ENCODE measurements at places on chromosomes 3 and 15.
A peak's percentile ranks its signal among the peaks of the same experiment; 100 is the strongest.

GRCh38 chr3:190886945-190887344, 24.5 kb upstream of the GMNC start:
- no peak for DNase-seq

DNA sequence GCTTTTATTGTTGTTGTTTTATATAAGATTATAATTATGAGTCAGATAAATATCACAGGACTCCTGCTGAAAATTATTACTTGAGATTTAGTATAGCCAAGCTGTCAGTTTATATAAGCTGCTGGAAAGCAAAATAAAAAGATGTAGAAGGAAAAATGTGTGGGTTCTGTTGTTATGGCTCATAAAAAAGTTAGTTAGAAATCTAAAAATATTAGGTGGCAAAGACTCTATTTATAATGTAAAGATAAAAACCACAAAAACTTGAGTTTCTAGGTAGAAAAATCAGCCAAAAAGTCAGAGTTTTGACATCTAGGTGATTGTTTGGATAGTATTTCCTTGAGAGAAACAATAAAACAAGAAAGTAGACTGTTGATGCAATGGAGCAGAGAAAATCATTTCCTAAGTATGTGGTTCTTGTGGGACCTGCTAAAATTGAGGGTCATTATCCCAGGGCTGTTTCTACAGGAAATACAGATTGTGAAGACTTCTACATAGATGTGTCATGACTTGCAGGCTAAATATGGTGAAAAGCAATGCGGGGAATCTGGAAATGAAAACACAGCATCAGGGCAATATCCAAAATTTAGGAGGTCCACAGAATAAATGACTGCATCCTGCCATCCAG, 1109.6 kb upstream of the CADM2 start:
- no peak for DNase-seq

DNA sequence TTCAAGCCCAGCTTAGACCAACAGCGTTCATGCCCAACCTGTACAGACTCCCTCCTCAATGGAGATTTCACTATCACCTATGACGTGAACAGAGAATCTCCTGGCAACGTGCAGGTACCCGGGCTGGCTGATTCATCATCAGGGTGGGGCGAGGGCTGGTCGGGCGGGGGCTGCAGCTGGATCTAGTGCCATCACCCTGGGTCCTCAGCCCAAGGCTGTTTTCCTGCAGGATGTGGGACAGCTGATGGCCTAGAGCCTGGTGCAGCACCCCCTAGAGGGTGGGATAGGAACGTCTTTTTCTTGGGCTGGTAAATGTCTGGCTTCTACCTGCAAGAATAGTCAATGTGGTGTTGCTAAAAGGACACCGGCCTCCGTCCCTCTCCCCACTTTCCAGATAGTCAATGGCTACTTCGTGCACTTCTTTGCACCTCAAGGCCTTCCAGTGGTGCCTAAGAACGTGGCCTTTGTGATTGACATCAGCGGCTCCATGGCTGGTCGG, 4.4 kb downstream of the ITIH3 start:
- peak; percentile 24 for DNase-seq

GRCh38 chr3:125589547-125590122, 5.7 kb downstream of the OSBPL11 start:
- DNase-seq: no peak

GRCh38 chr3:59979542-59979941, 929.7 kb upstream of the CFAP20DC start:
- no peak for DNase-seq

DNA sequence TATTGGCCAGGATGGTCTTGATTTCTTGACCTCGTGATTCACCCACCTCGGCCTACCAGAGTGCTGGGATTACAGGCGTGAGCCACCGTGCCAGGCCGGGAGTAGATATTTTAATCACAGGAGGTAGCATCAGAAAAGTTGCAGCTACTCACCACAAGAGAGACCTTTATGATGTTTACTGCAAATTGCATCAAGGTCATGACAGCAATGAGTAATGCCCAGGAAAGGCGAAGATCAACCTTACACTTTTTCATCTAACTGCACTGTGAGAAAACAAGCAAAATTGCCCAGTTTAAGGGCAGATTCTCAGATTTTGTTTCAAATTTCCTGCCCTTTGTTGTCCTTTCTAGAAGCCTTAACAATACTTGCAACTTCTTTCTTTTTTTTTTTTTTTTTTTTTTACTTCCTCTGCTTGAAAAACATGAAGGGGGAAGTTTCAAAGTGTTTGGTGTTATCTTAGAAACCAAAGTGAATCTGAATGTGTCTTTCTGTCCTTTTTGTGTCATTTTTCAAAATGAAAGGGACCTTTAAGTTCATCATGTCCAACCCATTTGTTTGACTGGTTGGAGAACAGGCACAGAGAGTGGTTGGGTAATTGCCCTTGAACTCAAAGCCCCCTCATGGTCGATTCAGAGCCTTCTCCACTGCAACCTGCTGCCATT, 25.0 kb downstream of the TGFBR2 start:
- peak; percentile 74 for DNase-seq

- no peak for DNase-seq
Measured at GRCh38 chr3:13620281-13620680, 71.4 kb downstream of the FBLN2 start.

GRCh38 chr15:75455982-75456531, 4.6 kb upstream of the SIN3A start:
- peak; percentile 64 for DNase-seq

DNA sequence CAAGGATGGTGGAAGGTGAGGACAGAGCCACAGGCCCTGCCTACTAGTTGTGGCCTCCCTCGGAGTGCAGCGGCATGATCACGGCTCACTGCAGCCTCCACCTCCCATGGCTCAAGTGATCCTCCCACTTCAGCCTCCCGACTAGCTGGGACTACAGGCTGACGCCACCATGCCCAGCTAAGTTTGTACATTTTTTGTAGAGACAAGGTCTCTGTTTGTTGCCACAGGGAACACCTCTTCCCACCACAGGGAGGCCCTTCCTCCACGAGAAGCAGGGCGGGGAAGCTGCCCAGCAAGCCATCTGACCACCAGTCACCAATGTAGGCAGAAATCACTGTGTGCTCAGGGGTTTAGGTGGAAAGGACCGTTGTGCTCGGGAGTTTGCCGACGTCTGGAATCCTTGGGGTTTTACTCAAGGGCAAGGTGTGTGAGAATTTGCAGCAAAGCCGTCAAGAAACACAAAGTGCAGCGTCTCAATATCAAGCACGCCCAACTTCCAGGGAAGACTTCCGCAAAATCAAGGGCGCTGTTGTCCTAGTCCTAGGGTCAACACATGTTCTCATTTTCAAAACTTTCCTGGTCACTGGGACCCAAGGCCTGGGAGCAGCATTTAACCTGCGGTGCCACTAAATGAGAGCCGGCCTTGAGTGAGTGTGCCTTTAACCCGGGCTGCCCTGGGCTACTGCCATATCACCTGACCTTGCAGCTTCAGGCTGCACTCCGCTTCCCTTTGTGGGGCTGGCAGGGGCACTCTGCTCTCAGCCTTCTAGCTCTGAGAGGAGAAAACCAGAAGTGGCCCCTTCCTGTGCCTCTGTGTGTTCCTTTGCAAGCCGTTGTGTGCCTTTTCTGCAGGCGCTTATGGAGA, 65.7 kb downstream of the SLC12A8 start:
- no peak for DNase-seq

GRCh38 chr3:151644020-151644620, 89.6 kb upstream of the AADACL2 start:
- no peak for DNase-seq

GRCh38 chr3:128591738-128592426, 58.7 kb downstream of the RPN1 start:
- DNase-seq: no peak

DNA sequence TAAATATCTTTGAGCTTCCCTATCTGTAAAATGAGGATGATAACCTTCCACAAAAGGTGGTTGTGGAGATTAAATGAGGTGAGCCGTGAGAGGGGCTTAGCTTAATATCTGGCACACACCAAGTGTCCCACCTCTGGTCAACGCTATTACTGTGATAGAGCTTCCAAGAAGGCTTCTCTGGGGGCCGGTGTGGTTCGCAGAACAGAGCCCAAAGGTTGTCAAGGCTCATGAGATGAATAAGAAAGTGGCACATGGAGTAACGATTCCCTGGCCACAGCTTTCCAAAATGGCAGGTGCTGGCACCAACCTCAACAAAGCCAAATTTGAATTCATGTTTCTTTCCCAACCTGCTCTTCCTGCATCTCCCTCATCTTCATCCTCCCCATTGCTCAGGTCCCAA, 10.4 kb downstream of the KY start:
- DNase-seq: no peak

DNA sequence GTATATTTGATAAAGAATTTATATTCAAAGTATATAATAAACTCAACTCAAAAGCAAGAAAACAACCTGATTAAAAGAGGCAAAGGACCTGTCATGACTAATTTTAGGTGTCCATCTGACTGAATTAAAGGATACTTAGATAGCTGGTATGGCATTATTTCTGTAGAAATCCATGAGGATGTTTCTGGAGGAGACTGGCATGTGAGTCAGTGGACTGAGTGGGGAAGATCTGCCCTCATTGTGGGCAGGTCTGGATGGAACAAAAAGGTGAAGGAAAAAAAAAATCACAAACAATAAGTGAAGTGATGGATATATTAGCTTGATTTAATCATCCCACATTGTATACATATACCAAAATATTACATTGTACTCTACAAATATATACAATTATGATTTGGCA, 16.6 kb downstream of the ANKRD28 start:
- DNase-seq: no peak

DNA sequence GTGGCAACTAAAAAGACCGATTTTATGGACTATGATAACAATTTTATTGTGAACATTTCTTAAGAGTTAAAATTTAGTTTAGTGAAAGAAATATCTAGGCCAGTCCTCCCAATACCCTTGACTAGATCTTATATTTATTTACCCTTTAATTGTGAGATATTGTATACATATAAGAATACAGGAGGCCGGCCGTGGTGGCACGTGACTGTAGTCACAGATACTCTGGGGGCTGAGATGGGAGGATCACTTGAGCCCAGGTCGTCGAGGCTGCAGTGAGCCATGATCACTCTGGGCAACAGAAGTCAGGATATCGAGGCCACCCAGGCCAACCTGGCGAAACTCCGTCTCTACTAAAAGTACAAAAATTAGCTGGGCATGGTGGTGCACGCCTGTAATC, 756 bp upstream of the RMDN3 start:
- no peak for DNase-seq

DNA sequence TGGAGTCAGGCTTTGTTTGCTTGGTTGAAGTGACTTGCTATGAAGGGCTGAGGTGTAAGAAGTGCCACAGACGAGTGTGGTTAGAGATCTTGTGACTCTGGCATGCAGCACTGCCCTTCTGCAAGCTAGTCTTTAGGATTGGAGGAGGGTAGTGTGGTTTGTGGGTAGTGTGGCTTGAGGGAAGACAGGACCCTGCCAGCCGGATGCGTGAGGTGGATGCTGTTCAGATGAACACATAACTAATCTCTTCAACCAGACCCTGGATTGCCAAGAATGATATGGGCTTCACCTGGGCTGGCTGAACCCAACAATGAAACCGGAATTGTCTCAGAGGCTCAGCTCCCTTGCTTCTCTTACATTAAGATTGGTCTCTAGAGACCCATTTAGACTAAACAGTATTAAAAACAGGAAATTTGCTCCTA, 32.7 kb downstream of the STARD9 start:
- DNase-seq: peak; percentile 44
